SIG-M5 (cell line): ENCODE measurements at places on chromosomes 11 and 22.

- no peak for DNase-seq
Observed at GRCh38 chr11:83840326-83840725, 554.2 kb upstream of the CCDC90B start.

DNA sequence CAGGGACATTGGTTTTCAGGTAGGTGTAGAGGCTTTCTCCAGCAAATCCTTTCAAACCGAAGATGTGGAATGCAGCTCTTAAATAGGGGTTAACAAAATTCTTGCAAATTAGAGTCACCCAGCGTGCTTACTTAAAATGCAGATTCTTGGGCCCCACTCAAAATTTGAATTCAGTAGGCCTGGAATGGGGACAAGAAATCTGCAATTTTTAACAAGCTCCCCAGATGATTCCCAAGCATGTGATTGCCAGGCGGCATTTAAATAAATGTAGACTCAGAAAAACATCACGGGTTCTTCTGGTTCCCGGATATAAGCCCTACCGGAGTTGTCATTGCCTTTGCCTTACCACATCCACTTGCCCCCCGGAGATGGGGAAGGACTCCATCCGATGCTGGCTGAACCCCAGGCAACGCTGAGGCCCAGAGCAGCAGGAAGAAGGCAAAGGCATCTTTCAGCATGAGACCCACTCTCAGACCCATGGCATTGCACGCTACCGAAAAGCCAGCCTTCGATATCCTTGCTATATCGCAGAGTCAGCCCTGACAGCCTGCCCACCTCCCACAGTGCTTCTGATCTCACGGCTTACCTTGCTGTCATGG, 134.2 kb downstream of the DSCAML1 start:
- DNase-seq = no peak

DNA sequence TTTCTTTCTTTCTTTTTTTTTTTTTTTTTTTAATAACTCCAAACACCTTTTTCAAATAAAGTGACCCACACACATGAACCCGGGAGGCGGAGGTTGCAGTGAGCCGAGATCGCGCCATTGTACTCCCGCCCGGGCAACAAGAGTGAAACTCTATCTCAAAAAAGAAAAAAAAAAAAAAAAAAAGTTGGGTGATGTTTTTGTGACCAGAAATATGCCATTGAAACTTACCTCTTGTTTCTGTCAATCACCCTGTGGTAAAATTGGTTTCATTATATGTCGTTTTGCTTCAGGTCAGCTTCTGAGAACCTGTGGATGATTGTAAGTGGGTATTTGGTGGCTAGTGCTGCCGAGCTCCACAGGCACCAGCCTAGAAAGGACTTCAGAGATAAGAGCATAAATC, 238.8 kb downstream of the TBC1D22A start:
- no peak for DNase-seq

DNA sequence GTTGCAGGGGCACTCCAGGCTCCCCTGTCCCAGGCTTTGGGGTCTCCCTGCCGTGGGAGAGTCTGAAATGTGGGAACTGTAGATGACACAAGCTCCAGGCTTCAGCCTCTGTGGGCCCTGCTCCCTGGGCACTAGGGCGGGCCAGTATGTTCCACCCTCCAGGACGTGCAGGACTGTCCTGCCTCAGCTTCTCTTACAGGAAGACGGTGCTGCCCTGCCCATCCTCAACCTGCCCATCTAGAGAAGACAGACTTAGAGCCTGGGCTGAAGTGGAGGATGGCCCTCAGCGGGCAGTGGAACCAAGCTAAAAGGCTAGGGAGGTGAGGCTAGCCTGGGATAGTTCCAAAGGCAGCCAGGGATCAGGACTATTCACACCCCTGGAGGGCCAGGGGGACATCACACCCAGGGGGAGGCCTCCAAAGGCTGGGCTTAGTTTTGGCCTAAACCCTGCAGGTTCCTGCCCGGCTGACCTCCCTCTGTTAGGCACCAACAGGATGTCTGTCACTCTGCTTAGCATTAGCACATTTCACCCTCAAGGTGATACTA, 4.0 kb upstream of the CERK start:
- DNase-seq = no peak

GRCh38 chr11:9977554-9977953, 313.7 kb downstream of the SWAP70 start:
- DNase-seq = no peak

DNA sequence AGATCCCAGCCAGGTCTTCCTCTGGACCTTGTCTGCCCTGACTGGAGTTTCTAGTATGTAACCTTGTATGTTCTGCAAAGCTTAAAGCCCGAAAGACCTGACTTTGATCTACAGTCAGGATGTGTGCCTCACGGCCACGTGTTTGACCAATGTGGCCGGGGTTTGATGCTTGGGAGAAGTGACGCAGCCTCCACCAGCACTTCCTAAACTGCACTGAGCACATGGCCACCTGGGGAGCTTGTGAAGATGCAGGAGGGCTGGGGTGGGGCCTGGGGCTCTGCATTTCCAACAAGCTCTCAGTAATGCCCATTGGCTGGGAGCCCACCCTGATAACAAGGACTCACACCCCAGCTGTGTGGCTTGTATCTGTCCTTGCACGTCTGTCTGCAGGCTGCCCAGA, 53.2 kb downstream of the NAT10 start:
- no peak for DNase-seq

- no peak for DNase-seq
Observed at GRCh38 chr11:10273738-10274137, 20.3 kb downstream of the SBF2 start.

- DNase-seq = no peak
Observed at GRCh38 chr11:8090756-8091155, 9.7 kb downstream of the TUB start.

DNA sequence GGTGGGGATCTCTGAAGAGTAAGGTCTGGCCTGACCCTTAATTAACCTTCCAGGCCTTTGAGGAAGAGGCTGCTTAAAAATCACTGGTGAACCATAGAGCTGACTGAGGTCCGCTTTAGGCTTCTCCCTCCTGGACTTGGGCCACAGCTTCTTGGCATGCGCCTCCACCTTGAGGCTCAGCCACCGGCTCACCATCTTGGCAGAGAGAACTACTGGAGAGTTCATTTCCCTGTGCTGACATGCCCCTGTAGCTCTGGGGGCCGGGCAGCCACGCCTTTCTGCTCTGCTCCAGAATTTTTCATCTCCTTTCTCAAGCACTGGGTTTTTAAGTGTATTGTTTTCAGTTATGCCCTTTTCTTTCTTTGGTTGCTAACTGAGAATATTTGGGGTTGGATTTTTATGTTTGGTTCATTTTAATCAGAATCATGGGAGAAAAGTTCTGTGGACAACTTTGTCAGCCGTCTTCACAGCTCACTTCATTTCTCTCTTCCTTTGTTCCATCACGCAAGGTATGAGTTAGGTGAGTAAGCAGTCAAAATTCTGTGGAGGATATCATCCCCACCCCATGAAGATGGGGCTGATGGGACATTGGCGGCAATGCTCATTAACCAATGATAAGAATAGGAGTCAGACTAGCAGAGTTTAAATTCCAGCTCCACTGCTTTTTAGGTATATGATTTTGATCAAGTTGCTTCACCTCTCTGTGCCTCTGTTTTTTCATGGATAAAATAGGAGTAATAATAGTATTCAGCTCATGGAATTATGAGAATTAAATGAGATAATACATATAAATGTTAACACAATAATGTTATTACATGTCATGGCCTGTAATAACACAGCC, 103.9 kb downstream of the DBX1 start:
- no peak for DNase-seq

DNA sequence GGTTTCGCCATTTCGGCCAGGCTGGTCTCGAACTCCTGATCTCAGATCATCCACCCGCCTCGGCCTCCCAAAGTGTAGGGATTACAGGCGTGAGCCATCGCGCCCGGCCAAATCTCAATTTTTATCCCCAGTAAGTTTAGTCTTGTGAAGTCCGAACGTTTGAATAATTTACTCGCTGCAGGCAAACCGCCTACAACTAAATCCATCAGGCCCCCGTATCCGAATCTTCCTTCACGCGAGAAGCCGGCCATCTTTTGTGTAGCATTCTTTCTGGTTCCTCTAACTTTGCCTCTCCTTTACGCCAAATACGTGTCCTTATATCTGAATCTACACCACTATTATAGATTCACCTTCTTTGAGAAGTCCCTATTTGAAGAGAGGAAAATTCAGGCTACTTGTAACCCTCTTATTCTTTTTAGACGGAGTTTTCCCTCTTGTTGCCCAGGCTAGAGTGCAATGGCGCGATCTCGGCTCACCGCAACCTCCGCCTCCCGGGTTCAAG, 581 bp upstream of the EIF3L start:
- DNase-seq = no peak

- no peak for DNase-seq
Observed at GRCh38 chr22:24200619-24201212, 19.4 kb downstream of the SUSD2 start.

DNA sequence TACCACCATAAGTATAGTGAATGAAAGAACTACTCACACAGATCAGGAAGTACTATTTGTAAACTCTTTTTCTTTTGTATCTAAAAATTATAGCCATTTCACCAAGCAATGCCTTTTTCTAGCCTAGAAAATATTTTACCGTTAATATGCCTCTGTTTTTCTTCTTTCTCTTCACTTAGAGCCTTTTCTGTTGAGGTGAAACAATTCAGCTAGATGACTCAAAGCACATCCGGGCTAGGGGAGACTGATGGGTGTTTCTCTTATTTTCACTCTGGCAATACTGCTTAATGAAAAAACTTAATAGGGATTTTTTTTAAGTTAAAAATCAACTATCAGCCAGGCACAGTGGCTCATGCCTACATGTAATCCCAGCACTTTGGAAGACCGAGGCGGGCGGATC, 93.3 kb downstream of the SGSM3 start:
- no peak for DNase-seq

GRCh38 chr11:57776577-57777210, 15.1 kb downstream of the CTNND1 start:
- no peak for DNase-seq

DNA sequence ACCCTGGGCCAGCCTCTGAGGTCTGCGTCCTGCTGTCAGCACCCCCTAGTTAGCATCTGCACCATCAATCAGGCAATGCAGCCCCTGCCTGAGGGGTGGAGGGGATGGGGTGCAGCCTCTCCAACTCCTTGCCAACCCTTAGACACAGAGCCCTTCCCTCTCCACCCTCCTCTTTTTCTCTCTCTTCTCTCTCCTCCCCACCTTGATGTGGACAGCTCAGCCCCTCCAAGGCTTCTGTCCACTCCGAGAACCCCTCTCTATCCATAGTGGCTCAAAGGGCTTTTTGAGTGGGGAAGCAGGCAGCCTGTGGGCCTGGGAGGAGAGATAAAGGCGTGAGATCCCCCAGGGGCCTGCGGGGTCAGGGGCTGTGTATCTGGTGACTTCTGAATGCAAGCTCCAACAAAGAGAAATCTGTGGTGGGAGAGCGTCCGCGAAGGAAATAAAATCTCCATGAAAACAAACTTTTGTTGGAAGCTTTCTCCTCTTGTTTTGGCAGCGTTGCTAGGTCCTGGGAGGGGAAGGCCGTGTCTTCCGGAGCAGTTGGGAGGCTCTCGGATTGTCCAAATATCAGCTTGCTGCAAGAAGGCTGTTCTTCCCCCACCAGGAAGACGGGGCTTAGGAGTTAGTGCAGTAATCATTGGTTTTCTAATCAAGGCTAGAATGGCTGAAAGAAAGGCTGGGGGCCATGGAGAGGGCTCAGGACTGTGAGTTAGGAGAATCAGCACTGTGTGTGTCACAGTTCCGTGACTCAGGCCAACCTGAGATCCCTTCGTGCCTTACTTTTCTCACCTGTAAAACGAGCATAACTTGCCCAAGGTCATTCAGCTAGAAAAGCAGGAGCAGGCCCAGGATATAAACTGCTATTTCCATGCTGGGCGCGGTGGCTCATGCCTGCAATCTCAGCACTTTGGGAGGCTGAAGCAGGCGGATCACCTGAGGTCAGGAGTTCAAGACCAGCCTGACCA, 50.3 kb downstream of the PKNOX2 start:
- DNase-seq = no peak

- no peak for DNase-seq
Observed at GRCh38 chr11:120248551-120249278, 8.8 kb downstream of the POU2F3 start.

DNA sequence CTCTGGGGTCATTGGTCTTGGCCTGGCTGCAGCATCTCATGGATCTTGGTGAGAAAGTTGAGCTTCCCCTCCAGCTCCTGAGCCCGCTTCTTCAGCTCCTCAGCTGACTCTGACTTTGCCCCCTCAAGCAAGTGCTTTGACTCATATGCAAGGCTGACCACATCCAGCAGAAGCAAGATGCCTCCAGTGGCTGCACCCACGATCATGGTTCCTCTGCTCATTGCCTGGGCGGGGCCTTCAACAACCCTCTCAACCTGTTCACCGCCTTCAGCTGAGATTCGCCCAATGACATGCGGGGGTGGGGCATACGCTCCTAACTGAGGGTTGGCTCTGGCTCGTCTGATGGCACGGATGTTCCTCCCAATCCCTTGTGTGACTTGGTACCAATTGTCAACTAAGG, 11.9 kb downstream of the APOL2 start:
- no peak for DNase-seq

GRCh38 chr11:10395166-10395897, 59.7 kb upstream of the AMPD3 start:
- DNase-seq = no peak

GRCh38 chr11:76140912-76141574, 65.3 kb downstream of the WNT11 start:
- DNase-seq = no peak

DNA sequence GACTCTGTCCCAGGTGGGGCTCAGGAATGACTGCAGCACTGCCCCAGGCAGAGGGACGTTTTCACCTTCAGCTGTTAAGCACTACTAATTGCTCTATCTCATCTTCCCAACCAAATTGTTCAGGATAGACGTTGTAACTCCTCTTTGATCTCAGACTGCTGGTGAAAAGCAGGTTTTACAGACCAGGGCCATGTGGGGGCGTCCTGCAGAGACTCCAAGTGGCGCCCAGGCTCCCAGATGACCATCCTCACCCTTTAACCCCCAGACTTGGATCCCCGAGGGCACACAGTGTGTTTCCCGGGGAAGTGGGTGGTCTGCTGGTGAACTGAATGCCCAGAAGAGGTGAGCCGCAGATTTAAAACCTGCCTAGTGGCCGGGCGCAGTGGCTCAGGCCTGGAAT, 23.9 kb downstream of the FADD start:
- DNase-seq = no peak

DNA sequence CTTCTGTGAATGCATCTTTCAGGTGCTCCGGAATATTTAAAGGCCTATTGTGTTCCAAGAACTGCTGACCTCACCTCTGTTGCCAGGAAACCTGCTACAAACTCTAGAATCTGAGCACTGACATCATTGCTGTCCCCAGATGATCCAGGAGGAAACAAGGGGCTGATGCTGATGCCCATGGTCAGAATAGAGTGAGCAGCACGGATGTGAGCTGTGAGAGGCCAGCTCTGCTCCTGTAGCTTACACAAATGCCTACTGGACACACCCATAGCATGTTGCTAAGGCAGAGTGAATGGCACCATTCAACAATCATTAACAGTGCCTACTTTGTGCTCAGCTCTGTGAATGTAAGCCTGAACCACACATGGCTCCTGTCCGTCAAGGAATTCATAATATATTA, 276.7 kb upstream of the API5 start:
- DNase-seq = no peak
